Amniotic stem cell (primary cell): ENCODE measurements at places on chromosomes 1 and 21.

- DNase-seq, result no peak
Measured at GRCh38 chr1:181169281-181169865, 80.9 kb downstream of the IER5 start.

GRCh38 chr1:231418101-231418740 is 3.9 kb downstream of the EGLN1 start:
- DNase-seq, result no peak

DNA sequence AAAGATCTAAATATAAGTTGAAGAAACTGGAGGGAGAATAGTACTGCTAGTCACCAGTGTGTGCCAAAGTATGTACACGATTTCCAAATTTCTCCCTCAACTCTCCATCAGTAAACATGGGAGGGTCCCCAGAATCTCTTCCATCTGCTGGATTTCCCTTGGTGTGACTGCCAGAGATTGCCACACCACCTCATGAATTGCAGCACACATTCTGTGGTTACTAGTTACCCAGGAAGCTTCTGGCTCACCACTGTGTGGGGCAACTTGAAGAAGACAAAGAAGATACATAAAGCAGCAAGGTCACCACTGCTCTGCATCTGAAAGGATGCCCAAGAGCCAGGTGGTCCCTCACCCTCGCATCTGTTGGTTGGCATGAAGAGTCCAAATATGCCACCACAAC is 191.7 kb upstream of the ESRRG start:
- DNase-seq, result no peak

DNA sequence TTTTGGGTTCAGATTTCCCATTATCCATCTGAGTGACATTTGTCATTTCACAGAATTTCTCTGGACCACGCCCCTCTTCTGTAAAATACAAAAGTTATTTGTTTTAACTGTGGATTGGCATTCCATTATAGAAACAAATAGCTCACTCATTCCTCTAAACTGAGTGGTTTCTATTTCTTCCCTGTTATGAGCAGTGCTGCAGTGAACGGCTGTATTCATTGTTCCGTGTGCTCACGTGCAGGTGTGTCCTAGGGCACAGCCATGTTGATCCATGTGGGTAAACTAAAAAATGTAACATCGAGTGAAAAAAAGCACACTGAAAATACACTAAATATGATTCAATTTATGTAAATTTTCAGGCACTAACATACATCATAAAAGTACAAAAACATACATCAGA is 27.0 kb upstream of the IL12RB2 start:
- no peak for DNase-seq

GRCh38 chr1:110460253-110461220 is 9.6 kb downstream of the PROK1 start:
- peak; percentile 71 for DNase-seq

DNA sequence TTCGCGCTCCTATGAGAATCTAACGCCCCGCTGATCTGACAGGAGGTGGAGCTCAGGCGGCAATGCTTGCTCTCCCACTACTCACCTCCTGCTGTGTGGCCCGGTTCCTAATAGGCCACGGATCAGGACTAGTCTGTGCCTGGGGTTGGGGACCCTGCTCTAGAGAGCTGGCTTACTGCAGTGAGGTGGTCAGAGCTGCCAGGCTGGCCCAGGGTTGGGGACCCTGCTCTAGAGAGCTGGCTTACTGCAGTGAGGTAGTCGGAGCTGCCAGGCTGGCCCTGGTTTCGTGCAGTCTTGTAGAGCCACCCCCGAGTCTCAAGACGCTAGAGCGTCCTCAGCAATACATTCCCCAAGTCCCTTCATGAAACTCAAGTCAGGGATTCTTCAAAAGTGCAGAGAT is 27.5 kb downstream of the SLC37A1 start:
- DNase-seq, result no peak

- no peak for DNase-seq
Measured at GRCh38 chr1:92324784-92325183, 25.9 kb downstream of the RPAP2 start.
